ENCODE measurements at places on chromosomes 2 and 18. TPM values are rescaled to one million over a fixed set of nuclear protein-coding genes. Genes with fewer than 3 reads are reported as not detected.

FBXO41 gene
- 0.41 TPM for total RNA-seq

ACVR1C gene
- total RNA-seq, result 0.10 TPM

MZT2B gene
- total RNA-seq, result 106 TPM

DLGAP1 gene
- total RNA-seq, result 4.4 TPM

ARHGAP15 gene
- total RNA-seq, result 32.2 TPM

PIEZO2 gene
- 27.7 TPM for total RNA-seq

GALNT3 gene
- total RNA-seq, result 8.7 TPM

IL1RL1 gene
- total RNA-seq, result 4.0 TPM

DNA sequence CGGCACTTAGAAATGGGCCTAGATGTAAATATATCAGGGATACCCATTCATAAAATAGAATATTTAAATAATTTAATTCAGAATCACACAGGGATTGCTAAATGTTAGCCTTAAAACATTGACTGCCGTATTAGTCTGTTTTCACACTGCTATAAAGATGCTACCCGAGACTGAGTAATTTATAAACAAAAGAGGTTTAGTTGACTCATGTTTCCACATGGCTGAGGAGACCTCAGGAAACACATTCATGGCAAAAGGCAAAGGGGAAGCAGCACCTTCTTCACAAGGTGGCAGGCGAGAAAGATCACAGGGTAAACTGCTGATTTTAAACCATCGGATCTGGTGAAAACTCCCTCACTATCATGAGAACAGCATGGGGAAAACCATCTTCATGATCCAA lies 223.6 kb upstream of the GULP1 start:
- no peak for DNase-seq

DNA sequence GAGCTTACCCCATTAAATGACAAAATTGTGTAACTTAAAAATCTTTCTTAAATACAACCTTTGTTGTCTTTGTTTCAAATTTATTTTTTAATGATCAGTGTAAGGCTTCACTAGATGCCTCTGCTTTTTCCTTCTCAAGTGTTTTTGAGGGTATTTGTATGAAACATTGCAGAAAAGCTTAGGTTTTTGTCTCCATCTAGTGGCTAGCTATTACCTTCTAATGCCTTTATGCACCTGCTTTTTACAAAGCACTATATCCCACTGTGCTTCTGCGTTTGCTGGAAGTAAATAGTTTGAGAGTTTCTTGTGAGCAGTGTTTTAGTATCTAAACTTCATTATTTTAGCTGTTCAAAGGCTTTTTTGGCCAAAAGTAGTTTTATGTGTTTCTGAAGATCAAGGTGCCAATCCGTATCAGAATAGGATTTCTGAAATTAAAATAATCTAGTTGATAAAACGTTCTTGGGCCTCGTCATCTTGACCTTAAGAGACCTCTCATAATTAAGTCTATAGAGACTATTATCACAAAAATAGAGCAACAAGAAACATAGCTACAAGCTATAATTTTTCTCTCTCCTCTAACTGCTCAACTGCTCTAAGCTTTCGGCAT lies 47.0 kb downstream of the IWS1 start:
- DNase-seq, result peak; percentile 83

GRCh38 chr2:229273006-229273722 lies 2.1 kb upstream of the PID1 start:
- no peak for DNase-seq

DNA sequence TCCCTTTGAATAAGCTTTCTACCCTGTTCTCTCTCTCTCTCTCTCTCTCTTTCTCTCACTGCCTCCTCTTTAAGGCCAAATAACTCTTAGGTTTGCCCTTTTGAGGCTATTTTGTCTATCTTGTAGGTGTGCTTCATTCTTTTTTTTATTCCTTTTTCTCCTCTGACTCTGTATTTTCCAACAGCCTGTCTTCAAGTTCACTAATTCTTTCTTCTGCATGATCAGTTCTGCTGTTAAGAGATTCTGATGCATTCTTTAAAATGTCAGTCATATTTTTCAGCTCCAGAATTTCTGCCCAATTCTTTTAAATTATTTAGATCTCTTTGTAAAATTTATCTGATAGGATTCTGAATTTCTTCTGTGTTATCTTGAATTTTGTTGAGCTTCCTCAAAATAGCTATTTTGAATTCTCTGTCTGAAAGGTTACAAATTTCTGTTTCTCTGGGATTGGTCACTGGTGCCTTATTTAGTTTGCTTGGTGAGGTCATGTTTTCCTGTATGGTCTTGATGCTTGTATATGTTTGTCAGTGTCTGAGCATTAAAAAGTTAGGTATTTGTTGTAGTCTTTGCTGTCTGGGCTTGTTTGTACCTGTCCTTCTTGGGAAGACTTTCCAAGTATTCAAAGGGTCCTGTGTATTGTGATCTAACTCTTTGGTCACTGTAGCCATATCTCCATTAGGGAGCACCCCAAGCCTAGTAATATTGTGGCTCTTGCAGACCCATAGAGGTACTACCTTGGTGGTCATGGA lies 35.4 kb upstream of the DYNC1I2 start:
- no peak for DNase-seq

DNA sequence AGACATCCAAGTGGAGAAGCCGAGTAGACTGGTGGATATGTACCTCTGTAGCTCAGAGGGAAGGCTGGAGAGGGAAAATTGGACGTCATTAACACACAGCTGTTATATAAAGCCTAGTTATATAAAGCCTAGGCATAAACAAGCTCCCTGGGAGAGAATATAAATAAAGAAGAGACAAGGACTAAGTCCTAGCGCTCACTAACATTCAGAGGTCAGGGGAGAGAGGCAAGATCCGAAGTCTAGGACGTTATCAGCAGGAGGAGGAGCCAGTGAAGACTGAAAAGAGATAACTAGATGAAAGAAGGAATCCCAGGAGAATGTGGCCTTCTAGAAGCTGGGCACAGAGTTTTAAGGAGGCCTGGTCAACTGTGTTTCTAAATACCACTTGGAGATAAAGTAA lies 55.3 kb downstream of the NOL10 start:
- no peak for DNase-seq

- peak; percentile 32 for DNase-seq
Measured at GRCh38 chr2:140454717-140455116, 1674.5 kb upstream of the NXPH2 start.

DNA sequence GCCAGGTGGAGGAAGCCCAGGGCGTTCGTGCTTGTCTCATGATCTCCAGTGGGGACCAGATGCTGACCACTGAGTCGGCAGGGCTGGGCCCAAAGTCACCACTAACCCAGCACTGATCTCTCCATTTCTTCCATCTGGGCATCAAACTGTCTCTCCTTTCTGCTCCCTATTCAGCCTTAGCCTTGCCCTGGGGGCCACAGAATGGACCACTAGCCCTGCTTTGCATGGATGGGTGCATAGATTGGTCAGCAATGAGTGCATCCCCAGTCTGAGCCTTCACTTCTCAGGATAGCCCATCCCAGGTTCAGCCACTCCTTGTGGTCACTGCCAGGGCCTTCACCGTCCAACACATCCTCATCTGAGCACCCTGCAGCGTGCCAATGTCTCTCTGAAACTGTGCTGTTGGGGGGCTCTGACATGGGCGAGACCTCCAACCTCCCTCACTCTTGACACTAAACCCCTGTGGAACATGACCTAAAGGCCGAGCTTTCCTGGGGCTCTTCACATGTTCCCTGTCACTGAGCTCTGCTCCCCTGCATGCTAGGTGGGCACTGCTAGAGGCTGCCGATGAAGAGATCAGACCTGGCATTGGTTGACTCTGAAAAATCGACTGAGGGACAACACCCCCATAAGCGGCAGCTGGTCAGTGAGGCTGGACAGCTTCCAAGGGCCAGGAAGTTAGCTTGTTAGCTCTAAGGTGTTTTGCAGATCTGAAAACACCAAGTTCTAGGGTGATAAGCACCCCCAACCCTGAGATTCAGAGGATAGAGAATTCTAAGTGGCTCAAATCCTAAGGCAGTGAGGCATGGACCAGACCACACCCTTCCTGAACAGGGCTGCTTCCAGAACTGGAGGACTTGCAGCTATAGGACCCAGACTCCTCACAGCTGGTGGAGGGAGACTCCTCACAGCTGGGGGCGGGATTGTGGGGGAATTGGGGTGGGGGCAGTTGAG lies 61.7 kb downstream of the HS1BP3 start:
- no peak for DNase-seq

DNA sequence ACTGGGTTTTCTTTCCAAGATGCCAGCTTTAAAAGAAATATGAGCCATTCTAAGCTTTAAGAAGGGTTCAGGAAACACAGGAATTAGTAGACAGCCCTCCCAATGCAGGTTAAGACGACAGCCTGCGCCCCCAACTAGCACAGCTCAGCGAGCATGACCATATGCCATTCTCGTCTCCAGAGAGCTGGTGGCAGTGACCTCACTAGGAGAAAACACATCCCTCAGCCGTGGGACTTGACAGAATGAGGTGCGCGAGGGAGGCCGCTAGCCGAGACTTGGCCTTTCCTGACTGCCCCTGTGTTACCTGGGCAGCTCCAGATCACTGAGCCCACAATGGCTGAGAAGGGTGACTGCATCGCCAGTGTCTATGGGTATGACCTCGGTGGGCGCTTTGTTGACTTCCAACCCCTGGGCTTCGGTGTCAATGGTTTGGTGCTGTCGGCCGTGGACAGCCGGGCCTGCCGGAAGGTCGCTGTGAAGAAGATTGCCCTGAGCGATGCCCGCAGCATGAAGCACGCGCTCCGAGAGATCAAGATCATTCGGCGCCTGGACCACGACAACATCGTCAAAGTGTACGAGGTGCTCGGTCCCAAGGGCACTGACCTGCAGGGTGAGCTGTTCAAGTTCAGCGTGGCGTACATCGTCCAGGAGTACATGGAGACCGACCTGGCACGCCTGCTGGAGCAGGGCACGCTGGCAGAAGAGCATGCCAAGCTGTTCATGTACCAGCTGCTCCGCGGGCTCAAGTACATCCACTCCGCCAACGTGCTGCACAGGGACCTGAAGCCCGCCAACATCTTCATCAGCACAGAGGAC lies 103.9 kb downstream of the MAPK4 start:
- no peak for DNase-seq

GRCh38 chr2:44480068-44480467 lies 118.3 kb downstream of the CAMKMT start:
- DNase-seq, result no peak

DNA sequence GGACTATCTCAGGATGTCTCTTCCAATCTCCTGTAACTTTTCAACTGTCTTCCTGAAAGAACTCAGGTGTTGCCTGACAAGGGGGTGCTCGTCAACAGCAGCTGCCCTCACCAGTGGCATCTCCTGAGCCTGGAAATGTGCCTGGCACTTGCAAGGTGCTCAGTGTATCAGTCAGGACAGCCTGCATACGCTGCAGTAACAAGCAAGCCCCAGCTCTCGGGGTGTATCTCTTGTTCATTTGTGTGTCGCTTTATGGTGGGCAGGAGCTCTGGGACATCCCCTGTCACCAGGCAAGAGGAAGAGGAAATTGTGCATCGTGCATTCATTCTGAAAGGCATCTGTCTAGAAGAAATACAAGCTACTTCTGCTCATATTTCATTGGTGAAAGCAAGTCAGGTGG lies 263.1 kb downstream of the DCDC2C start:
- DNase-seq, result no peak

GRCh38 chr2:136290326-136290725 lies 172.4 kb upstream of the CXCR4 start:
- no peak for DNase-seq

DNA sequence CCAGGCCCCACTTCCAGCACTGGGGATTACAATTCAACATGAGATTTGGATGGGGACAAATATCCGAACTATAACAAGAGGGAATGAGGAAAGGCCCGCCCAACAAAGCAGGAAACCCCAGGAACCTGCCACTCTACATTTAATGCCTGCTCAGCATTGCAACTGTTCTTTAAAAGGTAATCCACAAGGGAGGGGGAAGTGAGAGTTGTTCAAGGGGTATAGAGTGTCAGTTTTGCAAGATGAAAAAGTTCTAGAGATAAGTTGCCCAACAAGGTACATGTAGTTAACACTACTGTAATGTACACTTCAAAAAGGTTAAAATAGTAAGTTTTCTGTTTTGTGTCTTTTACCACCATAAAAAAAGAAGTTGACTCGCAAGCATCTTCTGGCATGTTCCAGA lies 137.6 kb downstream of the MBD2 start:
- DNase-seq, result no peak

DNA sequence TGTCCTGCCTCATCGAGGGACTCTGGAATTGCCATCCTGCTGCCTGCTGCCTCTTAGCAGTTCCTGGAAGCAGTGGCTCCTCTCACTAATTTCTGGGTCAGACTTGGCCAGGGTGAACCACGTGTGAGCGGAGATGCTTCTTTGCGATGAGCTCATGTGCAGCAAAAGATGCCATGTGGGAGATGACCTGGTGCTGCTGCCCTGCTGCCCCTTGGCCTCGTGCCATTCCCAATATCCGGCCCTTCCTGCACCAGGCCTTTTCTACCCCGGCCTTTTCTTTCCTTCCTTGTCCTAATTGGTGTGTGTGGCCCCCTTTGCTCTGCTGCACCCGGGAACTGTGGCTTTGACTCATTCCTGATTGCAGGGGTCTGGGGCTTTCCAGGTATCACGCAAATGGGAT lies 296.9 kb upstream of the HS6ST1 start:
- no peak for DNase-seq

DNA sequence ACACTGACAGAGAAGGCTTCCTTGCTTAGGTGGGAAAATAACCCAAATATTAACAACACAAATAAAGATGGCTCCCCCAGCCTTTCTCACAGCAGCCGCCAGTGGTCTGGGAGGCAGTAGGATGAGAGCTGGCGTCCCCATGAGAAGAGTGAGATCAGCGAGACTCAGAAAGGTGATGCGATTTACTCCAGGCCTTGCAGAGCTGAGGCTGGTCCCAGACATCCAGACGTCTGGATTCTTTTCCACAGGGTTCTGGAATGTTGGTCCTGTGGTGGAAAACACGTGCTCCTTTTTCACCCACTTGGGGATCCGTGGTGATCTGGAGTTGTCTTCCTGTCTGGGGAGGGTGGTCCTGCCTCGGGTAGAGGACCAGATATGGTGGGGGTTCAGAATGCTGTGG lies 190.6 kb downstream of the CTIF start:
- no peak for DNase-seq

- DNase-seq, result no peak
Measured at GRCh38 chr18:2642771-2643170, 12.8 kb upstream of the SMCHD1 start.

DNA sequence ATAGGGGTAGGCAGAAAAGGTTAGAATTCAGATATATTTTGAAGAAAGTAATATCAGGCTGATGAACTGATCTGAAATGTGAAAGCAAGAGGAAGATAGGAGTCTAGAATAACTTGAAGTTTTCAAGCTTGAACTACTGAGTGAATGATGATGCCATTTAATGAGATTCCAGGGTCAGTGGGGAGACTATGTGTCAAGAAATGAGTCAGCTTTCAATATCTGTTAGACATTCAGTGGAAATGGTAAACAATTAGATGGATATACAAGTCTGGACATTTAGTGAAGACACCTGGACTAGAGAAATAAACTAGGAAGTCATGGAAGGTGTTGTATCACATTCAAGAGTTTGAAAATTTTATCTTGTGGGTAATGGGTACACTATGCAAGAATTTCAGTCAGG lies 326.9 kb downstream of the FSIP2 start:
- DNase-seq, result no peak

DNA sequence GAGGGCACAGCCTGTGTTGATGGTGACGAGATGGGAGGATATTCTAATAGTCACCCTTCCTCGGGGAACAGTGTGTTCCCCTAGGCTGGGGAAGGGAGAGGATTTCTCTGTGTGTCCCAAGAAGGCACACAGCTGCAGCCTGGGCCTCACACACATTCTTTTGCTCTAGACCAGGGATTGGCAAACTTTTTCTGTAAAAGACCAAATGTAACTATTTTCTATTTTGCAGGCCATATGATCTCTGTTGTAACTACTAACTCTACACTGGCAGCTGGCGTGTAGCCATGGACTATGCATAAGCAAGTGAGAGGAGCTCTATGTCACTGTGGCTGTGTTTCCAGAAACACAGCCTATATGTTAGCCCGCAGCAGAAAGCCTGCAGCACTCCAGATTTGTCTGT lies 65.8 kb downstream of the ARHGAP28 start:
- DNase-seq, result peak; percentile 83

Data from tongue (tissue), 3 donors.